ENCODE measurements at places on chromosomes 1 and 21.

- no peak for DNase-seq
Measured at GRCh38 chr1:15761366-15762128, 3.0 kb downstream of the FBLIM1 start.

DNA sequence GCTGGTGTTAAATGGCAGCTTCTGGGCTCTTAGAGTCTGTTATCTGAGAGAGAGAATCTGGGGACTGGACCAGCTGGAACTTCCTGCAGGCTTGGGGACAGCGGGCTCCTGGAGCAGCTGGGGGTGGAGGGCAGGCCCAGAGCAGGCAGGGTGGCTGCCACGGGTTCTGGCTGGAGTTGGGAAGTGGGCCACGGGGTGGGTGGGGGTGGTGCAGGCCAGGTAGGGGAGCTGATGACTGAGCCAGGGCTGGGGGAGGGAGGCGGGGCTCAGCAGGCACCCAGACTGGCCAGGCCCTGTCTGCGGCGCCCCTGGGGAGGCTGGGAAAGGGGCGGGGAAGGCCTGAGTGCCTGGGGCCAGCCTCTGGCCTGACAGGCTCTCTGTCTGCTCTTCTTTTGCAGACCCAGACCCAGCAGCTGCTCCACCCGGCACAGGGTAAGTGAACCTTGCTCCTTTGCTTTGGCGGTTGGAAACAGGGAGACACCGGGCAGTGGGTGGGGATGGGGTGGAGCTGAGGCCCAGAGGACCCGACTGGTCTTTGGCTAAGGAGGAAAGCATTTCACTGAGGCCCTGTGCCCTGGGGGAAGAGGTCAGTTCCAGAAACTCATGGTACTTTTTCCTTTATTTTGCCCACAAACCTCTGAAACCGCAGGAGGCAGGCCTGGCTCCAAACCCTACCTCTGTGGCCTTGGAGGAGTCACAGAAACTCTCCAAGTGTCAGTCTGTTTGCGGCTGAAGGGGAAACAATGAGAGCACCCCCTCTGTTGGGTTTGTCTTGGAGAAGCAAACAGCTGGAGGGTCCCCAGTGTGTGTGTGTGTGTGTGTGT, 48.8 kb downstream of the ARHGEF10L start:
- no peak for DNase-seq

- no peak for DNase-seq
Measured at GRCh38 chr1:227042292-227042691, 102.2 kb downstream of the COQ8A start.

GRCh38 chr1:82565146-82565545, 764.4 kb downstream of the ADGRL2 start:
- DNase-seq, result no peak

DNA sequence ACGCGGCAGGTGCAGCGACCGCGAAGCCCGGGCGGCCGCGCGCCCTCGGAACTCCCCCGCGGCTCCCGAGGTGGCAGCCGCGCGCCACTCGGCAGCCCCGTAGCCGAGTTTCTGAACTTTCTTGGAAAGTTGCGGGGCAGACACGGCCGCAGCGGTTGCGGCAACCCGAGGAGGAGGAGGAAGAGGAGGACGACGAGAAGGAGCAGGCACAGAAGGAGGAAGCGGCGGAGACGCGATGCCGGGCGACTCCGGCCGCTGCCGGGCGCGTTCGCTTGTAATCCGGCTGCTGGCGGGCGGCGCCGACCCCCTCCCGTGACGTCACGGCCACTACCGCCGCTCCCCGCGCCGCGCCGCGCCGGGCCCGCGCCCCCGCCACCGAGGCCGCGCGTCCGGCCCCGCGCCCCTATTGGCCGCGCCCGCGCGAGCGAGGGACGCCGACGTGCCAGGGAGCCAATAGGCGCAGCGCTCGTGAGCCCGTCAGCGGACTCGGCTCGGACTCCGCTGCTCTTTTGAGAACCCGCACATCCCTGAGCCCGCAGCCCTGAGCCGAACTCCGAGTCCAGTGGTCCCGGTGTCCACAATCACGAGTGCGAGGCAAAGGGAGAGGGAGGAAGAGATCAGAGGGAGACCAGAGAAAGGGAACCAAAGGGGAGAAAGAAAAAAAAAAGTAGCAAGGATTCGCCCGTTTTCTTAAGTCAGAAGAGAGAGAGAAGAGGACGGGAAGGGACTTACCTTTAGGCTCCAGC, 736 bp upstream of the BARHL2 start:
- peak; percentile 55 for DNase-seq

- no peak for DNase-seq
Measured at GRCh38 chr1:21241771-21242581, 48.3 kb downstream of the ECE1 start.

- DNase-seq, result peak; percentile 62
Measured at GRCh38 chr1:2840036-2840809, 38.7 kb upstream of the TTC34 start.
